ENCODE measurements at places on chromosomes 3 and 15.

DNA sequence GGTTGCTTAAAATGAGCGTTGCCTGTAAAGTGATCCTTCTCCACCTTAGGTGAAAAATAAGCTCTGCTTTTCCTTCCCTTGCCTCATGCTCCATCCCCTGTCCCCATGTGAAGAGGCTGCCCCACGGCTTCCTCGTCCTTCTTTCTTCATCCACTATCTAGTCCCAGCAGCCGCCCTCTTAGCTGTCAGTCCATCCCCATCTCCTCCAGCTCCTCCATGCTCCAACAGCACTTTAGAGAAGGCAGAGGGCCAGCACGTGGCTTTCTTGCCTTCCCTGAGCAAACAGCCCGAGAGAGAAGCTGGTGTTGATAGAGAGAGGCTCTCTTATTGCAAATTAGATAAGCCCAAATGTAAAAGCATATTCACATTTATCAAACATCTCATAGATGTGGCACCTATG lies 9.0 kb upstream of the TMEM41A start:
- no peak for DNase-seq

- DNase-seq: peak; percentile 67
Measured at GRCh38 chr3:149466192-149466591, 8.3 kb upstream of the TM4SF4 start.

GRCh38 chr15:66004618-66005262 lies 135.4 kb downstream of the RAB11A start:
- no peak for DNase-seq

- DNase-seq: no peak
Measured at GRCh38 chr3:30426293-30426993, 180.0 kb upstream of the TGFBR2 start.

Data from BJ (cell line).